Nephron progenitor cell (in vitro differentiated cells): ENCODE measurements at places on chromosomes 12 and 14.

GRCh38 chr14:69268223-69268622 is 8.3 kb downstream of the GALNT16 start:
- no peak for DNase-seq

- DNase-seq = no peak
Observed at GRCh38 chr14:86015511-86015910, 485.6 kb downstream of the FLRT2 start.

GRCh38 chr14:101065246-101065645 is 161.7 kb upstream of the RTL1 start:
- no peak for DNase-seq

DNA sequence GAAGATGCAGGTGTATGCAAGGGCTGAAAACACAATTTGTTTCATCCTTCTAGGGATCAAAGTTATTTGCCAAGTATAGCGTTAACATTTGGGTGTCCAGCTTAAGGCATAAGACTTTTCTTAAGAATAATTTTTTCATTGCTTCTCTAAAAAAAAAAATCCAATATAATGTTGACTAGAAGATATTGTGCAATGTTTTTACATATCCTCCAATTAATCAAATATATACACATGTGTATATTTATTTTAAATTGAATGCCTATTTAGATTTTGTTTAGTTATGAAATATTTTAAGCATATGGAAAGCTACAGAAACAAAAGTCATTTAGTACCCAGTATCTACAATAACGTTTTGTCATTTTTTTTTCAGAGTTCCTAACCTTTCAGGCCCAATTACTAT is 28.5 kb upstream of the KRR1 start:
- no peak for DNase-seq

DNA sequence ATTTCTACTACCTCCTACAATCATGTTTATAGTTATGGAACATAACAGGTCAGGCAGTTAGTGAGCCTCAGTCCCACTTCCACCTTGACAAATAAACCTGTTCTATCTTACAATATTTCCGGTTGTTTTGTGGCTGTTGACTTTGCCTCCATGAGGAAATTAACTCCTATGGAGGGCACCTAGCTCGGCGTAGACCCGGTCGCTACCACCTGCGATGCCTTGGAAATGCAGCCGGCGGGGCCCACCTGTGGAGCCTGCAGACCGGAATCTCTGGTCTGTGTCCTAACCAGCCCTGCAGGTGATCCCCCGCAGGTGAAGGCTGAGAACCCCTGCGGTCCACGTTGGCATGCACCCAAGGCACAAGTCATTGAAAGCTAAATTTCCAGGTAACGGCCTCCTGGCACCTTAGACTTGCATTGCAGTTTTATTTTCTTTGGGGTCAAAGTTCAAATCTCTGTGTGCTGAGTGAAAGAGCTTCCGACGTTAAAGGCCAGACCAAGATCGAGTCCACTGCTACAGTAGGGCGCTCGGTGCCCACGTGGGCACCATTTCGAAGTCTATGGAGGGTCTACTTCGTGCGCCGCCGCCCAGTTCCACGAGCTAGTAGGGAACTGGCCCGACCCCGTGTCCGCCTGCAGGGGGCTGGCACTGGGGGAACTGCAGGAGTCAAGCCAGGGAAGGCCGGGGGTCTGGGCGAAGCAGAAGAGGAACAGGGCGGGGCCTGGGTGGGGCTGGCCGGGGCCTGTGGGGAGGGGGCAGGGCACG is 782 bp upstream of the PIWIL1 start:
- DNase-seq = no peak

GRCh38 chr12:47370421-47370820 is 290.7 kb upstream of the AMIGO2 start:
- DNase-seq = no peak
